ENCODE measurements at places on chromosomes 7 and 10. TPM values are rescaled to one million over a fixed set of nuclear protein-coding genes. Genes with fewer than 3 reads are reported as not detected.
A peak's percentile ranks its signal among the peaks of the same experiment; 100 is the strongest.

Gene ASB15
- 1.7 TPM for polyA plus RNA-seq

Gene CLDN3
- 33.7 TPM for polyA plus RNA-seq

Gene PDE6C
- polyA plus RNA-seq, result 0.78 TPM

Gene ARHGAP22
- 3.3 TPM for polyA plus RNA-seq

Gene ZNF138
- polyA plus RNA-seq, result 20.4 TPM

Gene PILRA
- 8.5 TPM for polyA plus RNA-seq

Gene OR2A5
- polyA plus RNA-seq, result 0.02 TPM

Gene SDK1
- 10.2 TPM for polyA plus RNA-seq

Gene SPDYE6
- 10.2 TPM for polyA plus RNA-seq

Gene ADGRA1
- polyA plus RNA-seq, result 1.4 TPM

Gene SUN1
- polyA plus RNA-seq, result 107 TPM

Gene C7orf33
- polyA plus RNA-seq, result not detected

Gene GHITM
- polyA plus RNA-seq, result 165 TPM

Gene GNAT3
- not detected for polyA plus RNA-seq

- no peak for DNase-seq
Observed at GRCh38 chr7:42105554-42106358, 131.3 kb downstream of the GLI3 start.

DNA sequence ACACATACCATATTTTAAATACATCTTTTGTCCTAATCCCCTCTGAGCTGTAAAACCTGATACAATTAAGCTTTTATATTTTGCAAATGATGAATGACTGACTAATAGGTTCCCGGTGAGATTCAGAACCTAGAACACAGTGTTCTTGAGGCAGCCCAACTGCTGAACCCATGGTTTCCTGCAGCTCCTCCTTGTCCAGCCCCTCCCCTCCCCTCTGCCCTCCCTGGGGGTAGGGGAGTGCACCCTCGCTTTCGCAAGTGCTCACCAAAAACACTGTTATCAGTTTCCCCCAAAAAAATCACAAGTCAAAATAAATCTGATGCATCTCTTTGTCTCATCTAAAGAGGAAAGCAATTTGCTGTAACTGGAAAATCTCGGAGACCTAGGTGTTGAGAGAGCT, 602.8 kb downstream of the KCNMA1 start:
- DNase-seq, result no peak

DNA sequence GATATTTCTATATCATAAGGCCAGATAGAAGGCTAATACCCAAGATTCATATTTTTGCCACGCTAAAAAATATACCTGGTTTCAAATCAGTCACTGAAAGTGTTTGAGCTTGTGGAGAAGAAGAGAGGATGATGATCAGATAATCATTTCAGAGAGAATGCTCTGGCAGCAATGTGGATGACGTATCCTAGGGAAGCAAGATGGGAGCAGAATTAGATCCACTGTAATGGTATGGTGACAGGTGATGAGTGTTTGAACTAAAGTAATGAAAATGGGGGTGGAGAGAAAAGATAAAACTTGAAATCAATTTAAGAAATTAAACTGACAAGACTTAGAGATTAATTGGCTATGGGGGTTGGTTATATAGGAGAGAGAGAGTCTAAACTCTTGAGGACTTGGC, 42.7 kb upstream of the TMEM196 start:
- no peak for DNase-seq

- no peak for DNase-seq
Observed at GRCh38 chr7:82036146-82036886, 266.5 kb upstream of the HGF start.

DNA sequence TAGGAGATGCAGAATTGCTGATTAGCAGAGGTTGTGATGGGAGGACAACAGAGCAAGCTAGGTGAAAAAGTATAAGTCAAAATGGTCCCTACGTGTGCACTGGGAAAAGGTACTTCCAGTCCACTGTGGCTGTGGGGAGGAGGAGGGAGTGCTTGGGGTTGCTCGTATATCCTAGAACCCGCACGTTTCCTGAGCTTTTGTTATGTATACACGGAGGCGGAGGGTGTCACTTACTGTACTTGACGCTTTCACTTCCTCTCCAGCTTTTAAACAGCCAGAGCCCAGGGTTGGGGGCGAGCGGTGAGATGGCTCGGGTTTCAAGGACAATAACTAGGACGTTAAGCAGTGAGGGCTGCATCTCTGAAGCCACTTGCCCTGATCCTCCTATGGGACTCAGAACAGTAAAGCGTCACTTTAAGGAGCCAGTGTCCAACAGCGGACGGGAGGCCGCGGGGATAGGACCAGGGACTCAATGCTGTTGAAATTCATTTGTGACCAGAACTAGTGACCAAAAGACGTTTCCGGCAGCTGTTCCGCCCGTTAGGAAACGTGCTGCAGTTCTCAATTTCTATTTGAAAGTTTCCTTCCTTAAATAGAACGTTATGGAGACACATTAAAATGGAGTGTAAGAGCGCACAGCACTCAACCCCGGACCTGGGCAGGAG, 985 bp upstream of the ETV1 start:
- peak; percentile 90 for DNase-seq

- no peak for DNase-seq
Observed at GRCh38 chr10:125128397-125129075, 31.8 kb downstream of the CTBP2 start.

- DNase-seq, result no peak
Observed at GRCh38 chr7:140899883-140900282, 24.8 kb downstream of the BRAF start.

DNA sequence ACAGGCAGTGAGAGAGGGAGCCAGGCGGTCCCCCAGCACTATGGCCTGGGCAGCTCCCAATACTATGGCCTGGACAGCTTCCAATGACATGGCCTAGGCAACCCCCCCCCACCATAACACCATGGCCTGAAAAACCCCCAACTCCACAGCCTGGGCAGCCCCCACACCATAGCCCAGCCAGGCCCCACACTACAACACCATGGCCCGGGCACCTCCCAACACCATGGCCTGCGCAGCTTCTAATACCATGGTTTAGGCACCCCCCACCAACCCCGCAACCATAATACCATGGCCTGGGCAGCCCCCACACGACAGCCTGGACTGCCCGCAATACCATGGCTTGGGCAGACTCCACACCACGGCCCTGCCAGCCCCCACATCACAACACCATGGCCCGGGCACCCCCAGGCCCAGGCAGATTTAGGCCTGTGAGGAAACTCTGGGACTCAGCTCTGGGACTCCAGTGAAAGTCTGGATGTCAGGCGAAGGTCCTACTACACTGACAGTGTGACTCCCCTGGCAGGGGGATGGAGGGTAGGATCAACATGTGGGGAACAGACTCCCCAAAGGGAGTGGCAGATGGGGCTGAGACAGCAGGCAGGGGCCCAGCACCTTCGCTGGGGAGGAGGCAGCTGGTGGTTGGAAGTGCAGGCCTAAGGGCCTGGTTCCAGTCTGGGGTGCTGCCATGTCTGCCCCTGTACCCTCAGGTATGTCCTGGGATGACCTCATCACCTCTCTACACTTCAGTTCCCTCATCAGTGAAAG, 8.7 kb downstream of the CPXM2 start:
- DNase-seq, result no peak

GRCh38 chr10:123611876-123612275, 54.3 kb upstream of the GPR26 start:
- no peak for DNase-seq

DNA sequence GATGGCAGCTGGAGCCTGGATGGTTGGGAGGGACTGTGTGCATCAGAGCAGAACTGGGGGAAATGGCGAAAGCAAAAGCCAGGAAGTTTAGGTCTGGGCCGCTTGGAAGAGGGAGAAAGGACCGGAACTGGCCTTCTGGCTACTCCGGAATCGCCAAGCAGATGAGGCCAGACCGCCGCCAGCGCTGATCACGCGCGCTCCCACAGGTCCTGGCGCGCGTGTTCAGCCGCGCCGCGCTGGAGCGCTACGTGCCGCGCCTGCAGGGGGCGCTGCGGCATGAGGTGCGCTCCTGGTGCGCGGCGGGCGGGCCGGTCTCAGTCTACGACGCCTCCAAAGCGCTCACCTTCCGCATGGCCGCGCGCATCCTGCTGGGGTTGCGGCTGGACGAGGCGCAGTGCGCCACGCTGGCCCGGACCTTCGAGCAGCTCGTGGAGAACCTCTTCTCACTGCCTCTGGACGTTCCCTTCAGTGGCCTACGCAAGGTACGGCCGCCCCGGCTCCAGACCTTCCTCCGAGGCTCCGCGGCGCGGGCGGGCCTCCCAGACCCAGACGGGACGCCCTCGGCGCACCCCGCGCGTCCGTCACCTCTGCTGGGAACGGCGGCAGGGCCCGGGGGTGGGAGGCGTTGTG, 2.0 kb downstream of the CYP26C1 start:
- DNase-seq, result no peak

- no peak for DNase-seq
Observed at GRCh38 chr7:64733550-64734240, 60.5 kb upstream of the ZNF138 start.

GRCh38 chr7:152909683-152910544, 150.4 kb downstream of the ACTR3B start:
- no peak for DNase-seq

DNA sequence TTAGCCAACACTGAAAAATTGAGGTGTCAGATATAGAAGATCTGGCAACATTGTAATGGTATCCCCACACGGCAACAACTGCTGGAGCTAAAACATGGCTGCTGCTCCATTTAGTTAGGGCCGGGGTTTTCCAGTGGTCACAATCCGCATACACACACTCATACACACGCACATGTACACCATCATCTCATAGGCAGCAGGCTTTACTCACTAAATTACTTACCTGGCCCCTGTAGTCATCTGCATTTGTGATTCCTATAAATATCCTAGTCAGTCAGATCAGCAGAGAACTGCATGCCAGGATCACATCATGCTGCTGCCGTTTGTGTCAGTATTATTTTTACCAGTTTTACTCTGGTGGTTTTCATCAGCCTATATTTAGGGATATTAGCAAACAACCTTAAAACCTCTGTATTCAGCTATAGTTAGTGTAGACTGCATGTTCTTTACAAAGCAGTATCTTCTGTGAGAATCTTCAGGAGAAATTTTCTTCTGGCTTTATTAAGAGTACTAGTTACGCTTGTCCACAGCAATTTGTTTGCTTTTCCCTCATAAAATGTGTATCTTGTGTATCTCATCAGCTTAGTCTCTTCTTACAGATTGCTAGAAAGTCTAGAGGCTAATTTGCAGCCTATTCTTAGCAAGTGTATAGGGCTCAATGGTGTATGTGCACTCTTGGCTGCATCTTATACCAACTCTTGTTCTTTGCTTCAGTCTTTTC, 38.3 kb upstream of the PTPN12 start:
- no peak for DNase-seq

- DNase-seq, result no peak
Observed at GRCh38 chr7:50690541-50691011, 92.1 kb downstream of the GRB10 start.

- DNase-seq, result no peak
Observed at GRCh38 chr7:51357821-51358220, 41.2 kb upstream of the COBL start.

- DNase-seq, result no peak
Observed at GRCh38 chr7:1580422-1581030, 10.7 kb upstream of the PSMG3 start.

GRCh38 chr10:29648983-29649268, 14.2 kb upstream of the SVIL start:
- DNase-seq, result no peak

DNA sequence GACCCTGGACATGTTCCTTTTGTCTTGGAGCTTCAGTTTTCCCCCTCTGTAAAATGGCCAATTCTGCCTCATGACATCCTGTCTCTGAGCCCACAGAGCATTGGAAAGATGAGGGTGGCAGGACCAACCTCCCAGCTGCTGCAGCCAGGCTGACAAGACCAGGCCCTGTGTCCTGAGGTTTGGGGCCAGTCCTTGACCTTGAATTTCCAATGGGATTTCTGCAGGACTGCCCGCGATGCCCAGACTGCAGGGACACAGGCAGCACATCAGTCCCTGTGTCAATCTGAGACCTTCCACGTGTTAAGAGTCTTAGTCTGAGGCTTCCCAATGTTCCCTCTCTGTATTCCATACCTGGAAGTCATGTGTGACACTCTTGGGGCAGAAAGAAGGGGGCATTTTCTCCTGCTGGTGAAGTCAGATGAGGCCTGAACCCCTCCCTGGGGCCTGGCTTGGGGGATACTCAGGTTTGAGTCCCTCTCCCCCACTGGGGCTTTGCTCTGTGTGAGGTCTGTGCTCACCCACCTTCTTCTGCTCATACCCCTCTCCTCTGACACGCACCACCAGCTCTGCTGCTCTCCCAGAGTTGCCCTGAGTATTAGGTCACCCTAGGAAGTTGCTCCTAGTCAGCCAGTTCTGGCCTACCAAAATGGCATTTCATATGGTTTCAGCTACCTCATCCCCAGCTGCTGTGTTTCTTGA, 79.2 kb downstream of the ADCY1 start:
- DNase-seq, result no peak

DNA sequence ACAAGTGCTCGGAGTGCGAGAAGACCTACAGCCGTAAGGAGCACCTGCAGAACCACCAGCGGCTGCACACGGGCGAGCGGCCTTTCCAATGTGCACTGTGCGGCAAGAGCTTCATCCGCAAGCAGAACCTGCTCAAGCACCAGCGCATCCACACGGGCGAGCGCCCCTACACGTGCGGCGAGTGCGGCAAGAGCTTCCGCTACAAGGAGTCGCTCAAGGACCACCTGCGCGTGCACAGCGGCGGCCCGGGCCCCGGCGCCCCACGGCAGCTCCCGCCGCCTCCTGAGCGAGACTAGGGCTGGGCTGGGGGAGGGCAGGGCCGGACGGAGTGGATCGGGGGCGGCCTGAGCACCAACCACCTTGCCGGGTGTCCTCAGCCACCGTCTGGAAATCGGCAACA, 15.1 kb upstream of the ZNF212 start:
- DNase-seq, result no peak

GRCh38 chr10:112091703-112092102, 91.9 kb downstream of the GPAM start:
- DNase-seq, result no peak

DNA sequence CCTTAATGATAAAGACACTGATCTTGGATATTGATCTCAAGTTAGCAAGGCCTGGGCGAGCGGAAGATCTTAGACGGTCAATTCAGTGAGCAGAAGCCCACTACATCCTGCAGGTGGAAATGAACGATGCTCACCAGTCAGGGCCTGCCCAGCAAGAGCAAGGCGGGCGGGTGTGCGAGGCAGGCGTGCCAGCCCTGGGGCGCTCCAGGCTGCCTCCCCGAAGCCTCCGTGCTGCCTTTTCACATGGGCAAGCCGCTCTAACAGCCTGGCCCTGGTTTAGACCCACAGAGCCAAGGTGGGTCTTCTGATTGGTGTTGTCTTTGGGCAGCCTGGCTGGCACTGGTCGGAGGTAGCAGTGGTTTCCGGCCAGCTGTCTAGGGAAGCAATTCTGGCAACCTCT, 475.1 kb upstream of the FOXK1 start:
- no peak for DNase-seq
